ENCODE measurements at places on chromosomes 2 and 18.

DNA sequence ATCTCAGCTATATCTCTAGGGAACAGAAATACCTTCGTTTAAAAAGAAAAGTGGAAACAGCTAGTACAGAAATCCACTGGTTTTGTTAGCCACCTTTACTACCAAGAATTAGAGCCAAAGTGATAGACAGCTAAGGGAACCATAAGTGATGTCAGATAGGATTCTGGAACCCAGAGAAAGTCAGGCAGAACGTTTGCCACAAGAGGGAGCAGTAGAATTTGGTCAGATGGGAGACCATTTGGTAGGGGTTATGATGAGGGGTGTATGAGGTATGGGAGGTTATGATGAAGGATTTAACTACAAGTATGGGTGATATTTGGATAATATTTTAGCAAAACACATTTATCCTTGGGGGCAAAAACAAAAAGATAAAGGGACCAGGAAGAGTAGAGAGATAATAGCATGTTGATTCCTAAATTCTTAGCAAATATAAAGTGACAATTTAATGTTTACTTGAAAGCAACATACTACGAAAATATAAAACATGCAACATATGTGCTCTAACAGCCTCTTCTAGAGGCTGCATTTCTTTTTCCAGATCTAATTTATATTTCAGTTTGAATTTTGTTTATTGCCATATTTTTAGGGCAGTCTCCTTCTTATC is 3.3 kb downstream of the SLC8A1 start:
- DNase-seq, result peak; percentile 71

DNA sequence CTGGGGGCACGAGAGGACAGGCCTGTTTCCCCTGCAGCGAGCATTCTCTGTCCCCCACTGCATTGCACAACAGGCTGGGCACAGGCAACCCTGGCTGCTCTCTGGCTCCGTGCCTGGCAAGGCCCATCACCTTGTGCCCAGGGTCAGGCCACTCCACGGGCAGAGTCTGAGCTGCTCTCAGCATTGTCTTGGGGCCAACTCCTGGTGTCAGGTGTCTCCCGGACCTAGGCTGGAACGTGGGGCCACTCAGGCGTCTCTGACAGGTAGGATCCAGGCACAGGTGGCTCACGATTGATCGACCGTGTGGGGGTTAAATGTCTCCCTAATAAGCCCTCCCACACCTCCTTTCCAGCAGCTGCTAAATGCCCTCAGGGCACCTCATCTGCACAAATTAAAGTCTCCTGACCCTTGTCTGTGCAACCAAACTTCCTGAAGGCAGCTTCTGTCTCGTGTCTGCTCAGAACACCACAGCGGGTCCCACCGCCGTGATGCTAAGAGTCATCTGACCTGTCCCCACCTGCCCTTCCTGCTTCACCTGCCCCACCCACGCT is 66.6 kb upstream of the GPC1 start:
- no peak for DNase-seq

GRCh38 chr2:167126165-167126564 is 237.9 kb downstream of the XIRP2 start:
- DNase-seq, result no peak

GRCh38 chr2:235605312-235606003 is 111.6 kb downstream of the AGAP1 start:
- DNase-seq, result peak; percentile 97

Data from ELR (cell line).